Cardiac ventricle fibroblast (primary cell): ENCODE measurements at places on chromosomes 16 and 17. TPM values are rescaled to one million over a fixed set of nuclear protein-coding genes. Genes with fewer than 3 reads are reported as not detected.

Gene NKD1
- total RNA-seq = 0.12 and 0.44 TPM in 2 replicates

Gene CACNG5
- not detected in 2 replicates for total RNA-seq

Gene CFAP97D1
- total RNA-seq = 0.20 TPM in 1 of 2 replicates, not detected in the other

Gene LGALS9B
- total RNA-seq = not detected in 2 replicates

Gene KCNJ12
- total RNA-seq = 0.20 and 0.81 TPM in 2 replicates

Gene PYDC1
- total RNA-seq = not detected in 2 replicates

Gene EMP2
- total RNA-seq = 12.9 and 13.4 TPM in 2 replicates

Gene YPEL2
- total RNA-seq = 13.5 and 15.4 TPM in 2 replicates

Gene KRTAP9-3
- total RNA-seq = not detected in 2 replicates

Gene C1QTNF1
- 587 and 650 TPM in 2 replicates for total RNA-seq

Gene PPY
- total RNA-seq = not detected in 2 replicates
